Ovary (tissue), 10 donors: ENCODE measurements at places on chromosomes 16 and 17. TPM values are rescaled to one million over a fixed set of nuclear protein-coding genes. Genes with fewer than 3 reads are reported as not detected.
A peak's percentile ranks its signal among the peaks of the same experiment; 100 is the strongest.

GRCh38 chr17:33858121-33858520, 397.0 kb upstream of the CCL2 start:
- DNase-seq = no peak
- no peaks in the 10 kb centered on the region for H3K36me3 ChIP-seq
- no peak overlapping the region for H3K4me3 ChIP-seq
- H3K27ac ChIP-seq = no peak overlapping the region
- no peaks in the 10 kb centered on the region for H3K27me3 ChIP-seq
- H3K4me1 ChIP-seq = no peaks in the 10 kb centered on the region

- H3K36me3 ChIP-seq = no peaks in the 10 kb centered on the region
- H3K27ac ChIP-seq = no peak overlapping the region
- H3K27me3 ChIP-seq = no peaks in the 10 kb centered on the region
- H3K4me3 ChIP-seq = no peak overlapping the region
- peaks cover 2% of the 10 kb centered on the region for H3K4me1 ChIP-seq
- DNase-seq = no peak
Measured at GRCh38 chr16:11398136-11398535, 52.9 kb downstream of the RMI2 start.

DNA sequence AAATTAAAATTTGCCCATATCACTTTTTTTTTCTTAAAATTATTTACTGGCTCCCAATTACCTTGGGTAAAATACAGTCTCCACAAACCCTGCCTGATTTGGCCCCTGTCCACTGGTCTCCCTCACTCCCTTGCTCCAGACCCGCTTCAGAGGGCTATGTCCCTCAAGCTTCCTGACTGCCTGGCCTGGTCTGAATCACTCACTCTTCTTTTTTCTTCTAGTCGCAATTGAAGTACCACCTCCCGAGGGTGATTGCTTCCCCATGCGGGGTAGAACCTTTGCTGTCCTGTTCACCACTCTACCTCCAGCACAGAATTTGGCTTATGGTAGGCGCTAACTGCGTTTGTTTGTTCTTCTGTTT, 598 bp upstream of the PGAP3 start:
- DNase-seq = no peak
- H3K4me3 ChIP-seq = peak overlapping the region; percentile 59
- peaks cover 6% of the 10 kb centered on the region for H3K4me1 ChIP-seq
- H3K27me3 ChIP-seq = no peaks in the 10 kb centered on the region
- no peaks in the 10 kb centered on the region for H3K36me3 ChIP-seq
- H3K27ac ChIP-seq = peak overlapping the region; percentile 88

DNA sequence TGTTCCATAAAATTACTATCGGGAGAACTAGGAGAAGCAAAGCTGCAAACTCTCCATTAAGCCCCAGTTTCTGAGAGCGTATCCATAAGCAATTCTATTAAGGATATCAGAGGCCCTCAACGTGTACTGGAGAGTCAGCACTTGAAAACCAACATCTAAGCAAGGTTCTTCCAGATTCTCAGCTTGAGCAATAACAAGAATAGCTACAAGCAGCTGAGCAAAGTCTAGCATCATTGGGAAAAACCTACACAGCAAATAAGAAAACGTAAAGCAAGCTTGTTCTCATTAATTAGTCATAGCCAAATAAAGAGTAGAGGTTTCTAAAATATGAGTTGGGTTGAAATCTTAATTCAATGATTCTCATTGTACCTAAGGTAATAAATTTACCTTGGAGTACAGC, 26.9 kb upstream of the COX10 start:
- no peak overlapping the region for H3K27ac ChIP-seq
- no peaks in the 10 kb centered on the region for H3K4me1 ChIP-seq
- no peaks in the 10 kb centered on the region for H3K36me3 ChIP-seq
- no peak for DNase-seq
- no peaks in the 10 kb centered on the region for H3K27me3 ChIP-seq

Gene TOP2A
- 0.36 TPM for total RNA-seq

Gene ZNF597
- 3.7 TPM for total RNA-seq
